ENCODE measurements at places on chromosomes 4 and X.

DNA sequence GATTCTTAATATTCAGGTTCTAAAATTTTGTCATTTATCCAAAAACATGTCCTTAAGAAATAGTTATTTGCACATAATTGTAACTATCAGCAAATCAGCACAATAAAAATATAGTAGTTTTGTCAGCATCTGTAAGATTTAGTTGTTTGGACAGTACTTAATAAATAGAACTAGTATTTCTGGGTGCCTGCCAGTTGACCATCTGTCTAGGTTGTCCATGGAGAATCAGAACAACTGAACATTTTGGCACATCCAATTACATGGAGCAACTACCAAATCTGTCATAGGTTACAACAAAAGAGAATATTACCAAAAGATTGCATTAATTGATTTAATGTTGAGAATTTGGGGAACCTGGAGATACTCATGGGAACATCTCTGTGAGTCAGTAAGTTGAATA is 305.5 kb upstream of the TACR3 start:
- DNase-seq, result no peak

GRCh38 chr4:158610790-158611189 is 60.9 kb downstream of the C4orf46 start:
- no peak for DNase-seq

DNA sequence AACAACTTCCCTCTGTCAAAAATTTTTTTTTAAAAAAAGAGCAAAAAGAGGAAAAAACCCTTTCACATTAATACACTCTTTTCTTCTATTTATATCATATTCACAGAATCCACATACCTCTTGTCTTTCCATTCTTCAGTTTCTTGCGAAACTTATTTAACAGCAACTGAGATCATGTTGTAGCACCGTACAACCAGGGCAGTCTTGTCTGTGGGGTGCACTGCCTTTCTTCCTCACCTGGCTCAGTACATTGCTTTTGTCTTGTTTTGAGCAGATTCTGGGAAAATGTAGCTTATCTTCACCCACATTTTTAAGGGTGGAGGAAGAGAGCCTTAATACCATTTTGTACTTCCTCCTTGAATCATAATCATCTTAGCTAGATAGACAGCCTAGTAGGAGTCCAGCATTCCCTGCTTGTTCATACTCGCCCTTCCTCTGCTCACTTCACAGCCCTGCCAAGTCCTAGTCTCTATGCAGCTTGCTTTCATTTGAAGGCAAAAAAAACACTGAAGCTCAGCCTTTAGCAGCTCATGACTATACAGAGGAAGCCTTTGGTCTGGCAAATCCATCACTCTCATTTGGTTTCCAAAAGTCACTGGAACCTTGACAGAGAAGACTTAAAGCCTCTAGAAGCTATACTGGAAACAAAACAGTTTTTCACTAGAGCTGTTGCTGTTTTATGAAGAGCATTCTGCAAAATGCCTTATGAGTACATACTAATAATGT is 140.6 kb upstream of the BANK1 start:
- DNase-seq, result no peak

- no peak for DNase-seq
Measured at GRCh38 chrX:119669424-119670037, 23.4 kb downstream of the SEPTIN6 start.

GRCh38 chr4:2083116-2083825 is 24.1 kb downstream of the NAT8L start:
- no peak for DNase-seq

- DNase-seq, result no peak
Measured at GRCh38 chrX:114268643-114269042, 315.2 kb upstream of the HTR2C start.

DNA sequence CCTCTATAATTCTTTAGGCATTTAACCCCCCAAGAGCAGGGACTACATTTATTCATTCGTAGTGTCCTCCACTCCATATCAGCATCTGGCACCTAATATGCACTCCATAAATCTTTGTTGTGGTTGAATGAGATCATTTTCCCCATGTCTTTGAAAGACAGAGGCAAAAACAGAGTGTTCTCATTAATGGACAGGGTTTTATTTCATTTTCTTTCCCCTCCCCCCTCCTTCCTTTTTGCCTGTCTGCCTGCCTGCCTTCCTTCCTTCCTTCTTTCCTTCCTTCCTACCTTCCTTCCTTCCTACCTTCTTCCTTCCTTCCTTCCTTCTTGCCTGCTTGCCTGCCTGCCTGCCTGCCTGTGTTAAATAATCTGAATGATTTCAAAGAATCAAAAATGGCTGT is 83.2 kb downstream of the SHROOM3 start:
- DNase-seq, result no peak

DNA sequence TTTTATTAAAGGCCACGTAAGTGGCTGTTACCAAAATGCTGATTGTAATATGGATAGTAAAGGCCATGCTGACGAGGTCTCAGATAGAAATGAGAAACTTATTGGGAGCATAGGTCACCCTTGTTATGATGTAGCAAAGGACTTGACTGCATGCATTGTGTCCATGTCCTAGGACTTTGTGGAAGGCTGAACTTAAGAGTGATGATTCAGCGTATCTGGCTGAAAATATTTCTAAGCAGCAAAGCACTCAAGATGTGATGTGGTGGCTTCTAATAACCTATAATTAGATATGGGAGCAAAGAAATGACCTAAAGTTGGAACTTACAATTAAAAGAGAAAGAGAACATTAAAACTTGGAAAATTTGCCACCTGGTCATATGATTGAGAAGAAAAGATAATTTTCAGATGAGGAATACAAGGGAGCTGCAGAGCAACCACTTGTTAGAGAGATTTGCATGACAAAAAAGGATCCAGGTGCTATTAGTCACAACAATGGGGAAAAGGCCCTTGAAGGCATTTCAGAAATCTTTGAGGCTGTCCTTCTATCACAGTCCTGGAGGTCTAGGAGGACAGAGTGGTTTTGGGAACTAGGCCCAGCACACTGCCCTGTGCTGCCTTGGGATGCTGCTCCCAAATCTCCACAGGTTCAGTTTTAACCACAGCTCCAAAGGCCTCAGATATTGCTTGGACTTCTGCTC is 793.7 kb upstream of the LCORL start:
- DNase-seq, result no peak

Measured in CD4-positive, alpha-beta T cell treated with Interleukin-6 at 100 ng/mL for 8 hours (primary cell).